ENCODE measurements at places on chromosomes 1 and 21. TPM values are rescaled to one million over a fixed set of nuclear protein-coding genes. Genes with fewer than 3 reads are reported as not detected.

CELA2B gene
- total RNA-seq = not detected

LORICRIN gene
- total RNA-seq = not detected

ZNF593OS gene
- total RNA-seq = not detected

GRCh38 chr1:210516697-210517459 is 188.2 kb downstream of the HHAT start:
- DNase-seq = no peak

- DNase-seq = no peak
These were observed 90.4 kb downstream of the VPS26C start for GRCh38 chr21:37176716-37177115.

DNA sequence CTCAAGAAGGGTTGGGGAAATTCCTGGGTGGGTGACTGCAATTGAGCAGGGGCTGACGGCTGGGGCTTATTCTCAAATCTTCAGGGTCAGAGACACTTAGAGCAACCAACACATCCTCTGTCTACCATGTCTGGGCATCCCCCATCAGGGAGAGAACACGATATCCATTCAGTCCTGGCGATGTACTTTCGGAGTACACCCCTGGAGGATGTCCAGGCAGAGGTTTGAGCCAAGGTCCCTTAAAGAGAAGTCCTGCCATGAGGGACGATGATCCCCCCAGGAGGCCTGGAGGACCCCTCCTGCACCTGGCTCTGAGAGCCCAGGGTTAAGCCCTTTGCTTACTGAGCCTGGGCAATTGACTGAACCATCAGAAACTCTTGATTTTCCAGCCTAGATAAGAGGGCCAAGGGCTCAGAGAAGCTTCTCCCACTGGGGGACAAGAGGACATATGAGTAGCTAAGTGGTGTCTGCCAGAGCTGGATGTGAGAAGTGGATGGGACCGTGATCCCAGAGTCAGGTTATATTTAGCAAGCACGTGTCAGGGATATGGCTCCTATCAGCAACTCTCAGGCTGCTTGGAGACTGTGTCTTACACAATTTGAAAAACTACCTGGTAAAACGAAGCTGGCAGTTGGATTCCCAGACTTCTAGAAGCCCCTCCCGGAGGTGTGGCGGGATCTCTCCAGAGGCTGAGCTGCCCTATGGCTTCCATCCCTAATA is 253.3 kb upstream of the VAMP3 start:
- peak; percentile 25 for DNase-seq

- DNase-seq = no peak
These were observed 537.9 kb downstream of the PTPRC start for GRCh38 chr1:199176713-199177112.

- DNase-seq = no peak
These were observed 39.6 kb downstream of the UCHL5 start for GRCh38 chr1:193019442-193020026.

- no peak for DNase-seq
These were observed 46.2 kb upstream of the PRRX1 start for GRCh38 chr1:170617591-170618330.

GRCh38 chr1:164668491-164669400 is 109.8 kb downstream of the PBX1 start:
- no peak for DNase-seq

GRCh38 chr1:78520216-78520615 is 29.4 kb downstream of the PTGFR start:
- no peak for DNase-seq

DNA sequence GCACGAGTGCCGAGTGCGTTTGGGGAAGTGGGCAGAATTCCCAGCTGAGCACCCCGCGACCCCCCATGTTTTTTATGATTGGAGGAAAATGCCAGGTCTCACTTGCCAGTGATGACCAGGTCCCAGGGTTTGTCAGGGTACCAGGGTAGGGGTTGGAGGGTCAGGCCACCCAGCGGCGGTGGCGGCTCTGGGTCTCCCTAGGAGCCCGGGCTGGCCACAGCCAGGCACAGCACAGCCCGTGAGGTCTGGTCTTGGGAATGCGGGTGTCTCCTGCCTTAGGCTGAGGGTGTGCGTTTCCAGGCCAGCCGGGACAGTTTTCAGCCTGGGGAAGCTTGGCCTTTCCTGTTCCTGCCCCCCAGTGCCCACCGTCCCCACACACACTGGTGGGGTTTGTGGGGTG is 22.7 kb downstream of the PRKCZ start:
- no peak for DNase-seq

GRCh38 chr1:230589951-230590350 is 52.3 kb upstream of the COG2 start:
- no peak for DNase-seq

Data from natural killer cell treated with Interleukin-12 subunit alpha and Interleukin-12 subunit beta and Interleukin-15 and Interleukin-18, amount 100 ng/mL, for 72 hours (primary cell).